ENCODE measurements at places on chromosomes 11 and 22.
A peak's percentile ranks its signal among the peaks of the same experiment; 100 is the strongest.

GRCh38 chr22:50526834-50527801 is 1.7 kb upstream of the SCO2 start:
- no peak for DNase-seq

- DNase-seq: no peak
These were observed 46.6 kb upstream of the MMP7 start for GRCh38 chr11:102577182-102577581.

DNA sequence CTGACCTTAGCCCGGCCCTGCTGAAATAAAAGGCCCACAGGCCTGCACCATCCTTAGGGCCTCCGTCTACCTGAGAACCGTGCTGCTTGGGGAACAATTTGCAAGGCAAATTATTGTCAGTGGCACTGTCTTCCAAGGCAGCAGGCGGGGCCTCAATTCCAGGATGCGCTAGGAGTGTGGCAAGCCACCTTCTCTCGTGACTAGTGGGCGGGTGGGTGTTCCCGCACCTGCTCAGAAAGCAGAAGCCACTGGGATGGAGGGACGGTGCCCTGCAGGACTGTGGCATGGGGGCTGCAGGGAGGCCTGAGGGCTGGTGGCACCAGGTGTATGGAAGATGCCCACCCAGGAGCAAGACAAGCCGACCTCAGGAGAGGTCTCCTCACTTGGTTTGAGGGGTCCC is 58.8 kb upstream of the TTLL12 start:
- no peak for DNase-seq

- no peak for DNase-seq
These were observed 593.4 kb downstream of the BUD13 start for GRCh38 chr11:116179401-116179800.

DNA sequence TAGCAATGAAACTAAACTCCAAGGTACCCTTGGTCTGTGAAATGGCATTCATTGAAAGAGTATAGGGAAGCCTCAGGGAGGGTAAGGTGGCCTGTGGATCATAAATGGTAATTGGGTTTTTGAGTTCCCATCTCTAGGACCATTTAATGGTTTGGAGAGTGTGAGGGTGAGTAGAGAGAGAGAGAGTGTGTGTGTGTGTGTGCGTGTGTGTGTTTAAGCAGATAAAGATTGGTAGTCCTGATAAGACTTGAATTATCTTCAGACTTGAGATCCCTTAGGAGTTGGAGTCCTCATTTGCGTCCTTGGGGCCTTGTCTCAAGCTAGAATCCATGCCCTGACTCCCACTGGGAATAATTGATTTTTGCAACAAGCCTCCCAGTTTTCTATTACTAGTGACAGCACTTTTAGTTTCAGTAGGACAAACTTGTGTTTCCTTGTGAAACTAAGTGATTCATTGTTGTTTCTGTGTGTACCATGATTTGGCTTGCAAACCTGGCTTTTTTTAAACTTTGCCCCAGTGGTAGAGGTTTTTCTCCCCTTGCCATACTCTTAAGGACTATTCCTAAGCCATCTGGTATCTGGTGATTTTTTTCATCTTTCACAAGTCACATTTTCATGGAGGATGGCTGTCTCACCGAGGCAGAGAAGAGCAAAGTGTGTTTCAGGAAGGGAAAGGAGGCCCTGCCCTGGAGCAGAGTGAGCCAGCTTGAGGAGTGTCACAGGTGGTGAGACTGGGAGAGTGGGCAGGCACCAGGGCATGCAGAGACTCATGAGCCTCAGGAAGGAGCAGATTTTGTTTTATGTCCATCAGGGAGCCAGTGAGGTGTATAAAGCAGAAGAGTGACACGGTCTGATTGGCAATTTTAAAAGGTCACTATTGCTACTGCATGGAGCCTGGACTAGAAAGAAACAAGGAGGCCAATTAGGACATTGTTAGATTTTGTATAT is 26.7 kb downstream of the ALKBH3 start:
- no peak for DNase-seq

GRCh38 chr11:121341609-121342008 is 49.0 kb downstream of the SC5D start:
- DNase-seq: no peak

DNA sequence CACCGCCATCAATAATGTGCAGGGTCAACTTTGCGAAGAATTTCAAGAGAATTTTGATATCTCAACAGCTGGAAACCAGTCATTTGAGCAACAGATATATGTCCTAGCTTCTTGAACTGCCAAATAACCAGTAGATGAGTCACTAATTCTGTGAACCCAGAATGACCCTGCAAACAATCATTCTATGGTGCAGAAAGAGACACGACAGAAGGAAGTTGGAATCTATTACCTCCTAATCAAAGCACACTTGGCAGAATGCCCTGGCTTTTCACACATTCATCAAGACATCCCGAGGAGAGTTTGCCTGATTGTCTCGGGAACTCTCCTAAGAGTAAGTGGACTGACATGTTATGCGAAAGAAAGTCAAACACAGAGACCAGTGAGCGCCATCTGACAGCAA is 621.1 kb downstream of the OPCML start:
- DNase-seq: no peak

- DNase-seq: peak; percentile 80
These were observed at the start of gene OSBPL5 for GRCh38 chr11:3165152-3165705. Gene OSBPL5 (minus strand): TSS chr11:3165310. CDS start chr11:3129148, 36,162 bp downstream.

- no peak for DNase-seq
These were observed 55.3 kb downstream of the KIRREL3 start for GRCh38 chr11:126945319-126945718.

DNA sequence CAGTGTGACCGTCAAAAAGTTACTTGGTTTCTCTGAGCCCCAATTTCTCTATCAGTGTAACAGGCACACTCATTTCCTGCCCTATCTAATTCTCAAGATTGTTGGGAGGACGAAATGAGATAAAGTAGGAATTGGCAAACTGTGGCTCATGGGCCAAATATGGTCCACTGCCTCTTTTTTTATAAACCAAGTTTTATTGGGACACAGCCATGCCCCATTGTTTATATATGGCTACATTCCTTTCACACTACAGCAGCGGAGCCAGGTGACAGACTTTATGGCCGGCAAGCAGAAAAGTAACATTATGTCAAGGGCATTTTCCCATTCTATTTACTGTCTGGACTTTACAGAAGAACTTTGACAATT is 116.7 kb upstream of the TIMP3 start:
- no peak for DNase-seq

- no peak for DNase-seq
These were observed 61.8 kb upstream of the POU2AF2 start for GRCh38 chr11:111183706-111184105.

DNA sequence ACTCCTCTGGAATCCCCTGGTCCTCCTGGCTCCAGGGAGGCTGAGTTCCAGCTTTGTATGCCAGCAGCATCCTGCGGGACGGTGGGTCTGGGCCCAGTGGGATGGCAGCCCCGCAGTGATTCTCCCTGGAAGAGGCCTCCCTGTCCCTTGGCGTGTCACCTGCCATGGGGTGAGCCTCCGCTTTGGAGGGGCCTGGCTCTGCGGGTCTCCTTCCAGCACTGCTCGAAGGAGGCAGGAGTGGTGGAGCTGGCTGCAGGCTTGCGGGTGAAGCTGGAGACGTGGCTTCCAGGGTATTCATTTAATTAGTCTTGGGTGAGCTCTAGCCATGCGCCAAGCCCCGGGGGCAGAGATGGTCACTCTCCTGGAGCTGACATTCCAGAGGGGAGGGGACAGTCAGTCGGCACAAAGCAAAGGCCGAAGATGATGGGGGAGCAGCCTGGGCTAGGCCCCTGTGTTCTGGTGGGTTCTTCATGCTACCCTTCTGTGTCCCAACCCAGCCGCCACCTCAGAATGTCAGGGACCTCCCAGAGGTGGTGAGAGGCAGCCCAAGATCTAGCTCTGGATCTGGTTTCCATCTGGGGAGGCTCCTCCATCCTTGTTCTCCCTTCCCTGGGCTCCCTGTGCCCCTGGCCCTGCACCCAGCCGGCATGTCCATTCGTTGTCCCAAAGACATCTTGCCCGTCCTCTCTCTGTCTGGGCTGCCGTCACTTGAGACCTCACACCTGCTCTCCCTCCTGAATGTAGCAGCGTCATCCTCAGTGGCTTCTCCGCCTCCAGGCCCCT is 1332.5 kb downstream of the BRD1 start:
- DNase-seq: no peak

DNA sequence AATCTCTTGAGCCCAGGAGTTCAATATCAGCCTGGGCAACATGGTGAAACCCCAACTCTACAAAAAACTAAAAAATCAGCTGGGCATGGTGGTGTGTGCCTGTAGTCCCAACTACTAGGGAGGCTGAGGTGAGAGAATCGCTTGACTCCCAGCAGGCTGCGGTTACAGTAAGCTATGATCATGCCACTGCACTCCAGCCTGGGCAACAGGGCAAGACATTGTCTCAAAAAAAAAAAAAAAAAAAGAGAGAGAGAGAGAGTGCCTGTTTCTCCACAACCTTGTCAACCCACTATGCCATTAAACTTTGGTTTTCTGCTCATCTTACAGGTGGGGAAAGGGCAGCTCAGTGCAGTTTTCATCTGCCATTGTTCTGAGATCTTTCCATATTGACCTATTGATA is 5.1 kb downstream of the FOLR3 start:
- no peak for DNase-seq

GRCh38 chr22:42742940-42743339 is 22.3 kb upstream of the A4GALT start:
- DNase-seq: no peak

GRCh38 chr22:37742376-37743171 is 45.7 kb downstream of the TRIOBP start:
- DNase-seq: no peak

- no peak for DNase-seq
These were observed 7.0 kb downstream of the WNT7B start for GRCh38 chr22:45969801-45970470.

DNA sequence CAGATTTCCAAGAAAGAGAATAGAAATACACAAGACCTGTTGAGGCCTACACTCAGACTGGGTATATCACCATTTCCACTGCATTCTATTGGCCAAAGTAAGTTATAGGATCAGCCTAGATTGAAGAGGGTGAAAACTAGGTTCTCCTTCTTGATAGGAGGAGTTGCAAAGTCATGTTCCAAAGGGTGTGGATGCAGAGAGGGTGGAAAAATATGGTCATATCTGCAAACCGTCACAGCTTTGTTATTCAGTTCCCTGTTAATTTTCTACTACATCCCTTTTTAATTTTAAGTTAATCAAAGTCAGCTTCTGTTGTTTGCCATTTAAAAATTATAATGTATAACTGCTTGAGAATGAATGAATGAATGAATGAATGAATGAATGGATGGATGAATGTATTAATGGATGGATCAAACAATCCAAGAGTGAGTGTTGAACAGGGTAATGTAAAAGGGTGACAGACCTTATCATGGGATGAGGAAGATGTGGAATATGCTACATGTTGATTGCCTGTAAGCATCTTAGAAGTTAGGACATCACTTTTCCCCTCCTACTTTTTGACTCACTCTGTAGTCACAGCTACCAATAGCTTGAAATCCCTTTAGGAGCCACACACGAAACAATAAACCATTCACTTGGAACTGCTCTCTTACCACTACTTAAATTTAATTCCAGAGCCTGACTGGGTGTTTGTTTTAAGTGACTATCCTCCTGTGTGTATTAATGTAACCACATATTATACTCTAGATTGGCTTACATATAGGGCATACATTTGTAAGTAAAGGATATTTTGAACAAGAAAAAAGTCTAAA is 121.5 kb downstream of the CCDC34 start:
- DNase-seq: no peak

GRCh38 chr11:62438641-62439040 is 19.8 kb downstream of the SCGB1A1 start:
- no peak for DNase-seq

DNA sequence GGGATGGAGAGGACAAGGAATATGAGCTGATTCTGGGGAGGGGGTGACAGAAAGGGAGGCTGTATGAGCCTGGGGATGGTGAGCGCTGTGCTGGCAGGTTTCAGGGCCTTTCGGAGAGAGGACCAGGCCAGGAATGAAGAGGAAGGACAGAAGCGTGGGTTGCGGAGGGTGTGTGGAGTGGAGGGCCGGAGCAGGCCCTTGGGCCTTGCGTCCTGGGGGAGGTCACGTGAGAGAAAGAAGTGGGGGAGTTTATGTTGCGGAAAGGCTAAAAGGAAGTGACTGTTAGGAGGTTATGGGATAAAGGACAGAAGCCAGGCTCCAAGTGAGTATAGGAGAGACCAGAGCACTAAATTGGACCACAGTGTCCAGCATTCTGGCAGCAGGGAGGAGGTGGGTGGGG is 17.5 kb downstream of the BCR start:
- no peak for DNase-seq

- no peak for DNase-seq
These were observed 102.6 kb upstream of the LMO1 start for GRCh38 chr11:8366316-8366715.

DNA sequence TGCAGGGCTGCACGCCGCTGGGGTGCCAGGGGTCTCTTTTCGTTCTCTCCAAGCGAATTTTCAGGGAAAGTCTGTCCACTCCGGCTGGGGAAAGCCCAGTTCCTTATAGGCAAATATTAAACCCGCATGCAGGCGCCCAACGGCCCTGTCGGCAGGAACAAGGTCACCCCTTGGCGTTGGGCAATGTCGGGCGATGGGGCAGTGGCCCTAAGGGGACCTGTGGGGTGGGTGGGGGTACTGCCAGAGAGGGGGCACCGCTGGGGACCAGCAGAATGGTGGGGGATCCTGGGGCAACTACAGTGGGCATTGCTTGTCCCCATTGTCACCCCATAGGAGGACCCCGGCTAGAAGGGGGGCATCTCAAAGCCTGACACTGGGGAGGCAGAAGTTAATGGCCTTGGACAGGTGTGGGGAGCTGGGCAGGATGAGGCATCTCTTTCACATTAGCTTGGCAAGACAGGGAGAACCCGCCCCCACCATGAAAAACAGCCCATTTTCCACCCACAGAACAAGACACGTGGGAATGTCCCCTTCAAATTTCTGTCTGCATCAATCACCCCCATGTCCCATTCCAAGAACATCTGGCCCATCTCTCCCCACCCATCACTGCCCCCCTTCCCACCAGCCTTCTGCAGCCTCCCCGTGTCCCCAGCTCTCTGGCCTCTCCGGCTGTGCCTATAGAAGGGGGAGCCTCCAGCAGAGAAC is 5.5 kb upstream of the IGF2 start:
- DNase-seq: no peak

- peak; percentile 69 for DNase-seq
These were observed 122.3 kb upstream of the BID start for GRCh38 chr22:17896586-17896985.

- no peak for DNase-seq
These were observed 5.9 kb downstream of the SIAE start for GRCh38 chr11:124667601-124668000.

DNA sequence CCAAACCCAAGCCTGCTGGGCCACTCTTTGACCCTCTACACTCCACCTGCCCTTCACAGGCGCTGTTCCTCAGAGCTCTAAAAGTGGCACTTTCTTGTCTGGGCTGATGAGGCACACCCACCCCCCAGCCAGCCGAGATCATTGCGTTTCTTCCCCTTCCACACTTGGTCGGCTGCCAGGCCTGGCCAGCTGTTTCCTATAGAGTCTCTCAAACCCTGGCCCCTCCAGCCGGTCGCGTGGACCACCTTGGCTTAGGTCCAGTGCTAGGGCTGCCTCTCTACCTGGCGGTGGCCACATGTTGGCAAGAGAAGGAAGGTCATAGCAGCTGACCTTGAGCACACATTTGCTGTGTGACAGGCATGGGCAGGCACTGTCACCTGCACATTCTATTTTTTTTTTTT is 60.6 kb downstream of the PPP6R2 start:
- DNase-seq: peak; percentile 73
